NCI-H774 (cell line): ENCODE measurements at places on chromosomes 1 and 21.
A peak's percentile ranks its signal among the peaks of the same experiment; 100 is the strongest.

GRCh38 chr1:54859700-54860391 is 27.1 kb downstream of the DHCR24 start:
- DNase-seq: no peak

DNA sequence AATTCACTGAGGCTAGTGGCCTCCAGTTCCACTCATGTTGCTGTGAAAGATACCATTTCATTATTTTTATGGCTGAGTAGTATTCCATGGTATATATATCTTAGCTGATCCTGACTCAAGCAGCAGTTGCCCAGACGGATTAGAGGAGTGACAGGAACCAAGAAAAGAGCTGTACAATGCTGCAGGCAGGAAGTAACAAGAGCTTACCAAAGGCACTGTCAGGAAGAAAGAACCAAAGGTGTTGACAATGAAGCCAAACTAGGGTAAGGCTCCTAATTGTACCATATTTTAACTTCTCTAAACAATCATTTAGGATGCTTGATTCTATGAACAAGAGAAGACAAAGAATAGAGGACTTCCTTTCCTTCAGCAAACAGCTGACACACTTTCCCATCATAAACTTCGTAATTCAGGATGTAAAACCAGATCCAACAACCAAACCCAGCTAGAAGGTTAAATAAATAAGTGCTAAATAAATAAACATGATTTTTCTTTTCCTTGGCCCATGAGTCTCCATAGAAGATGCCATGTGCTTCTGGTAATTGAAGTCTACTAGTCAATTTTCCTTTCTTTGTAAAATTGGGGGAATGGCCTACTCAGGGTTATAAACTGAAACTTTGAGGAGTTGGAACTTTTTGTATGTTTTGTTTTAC is 248.2 kb upstream of the SGIP1 start:
- no peak for DNase-seq

DNA sequence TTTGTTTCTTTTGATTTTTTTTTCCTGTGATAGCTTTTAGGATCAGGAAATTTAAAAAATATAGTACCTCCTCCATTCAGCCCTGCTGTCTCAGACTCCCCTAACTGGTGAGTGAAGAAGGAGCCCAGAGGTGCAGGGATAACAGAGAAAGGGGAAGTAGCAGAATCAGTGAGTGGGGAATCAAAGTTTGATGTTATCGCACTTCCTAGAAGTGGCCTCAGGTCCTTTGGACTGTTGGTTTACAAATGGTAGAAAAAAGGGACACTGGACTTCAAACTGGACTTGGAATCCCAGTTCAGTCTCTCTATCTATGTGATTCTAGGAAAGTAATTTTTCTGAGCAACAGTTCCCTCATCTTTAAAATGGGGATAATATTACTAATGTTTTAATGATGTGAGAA is 99.5 kb downstream of the FGGY start:
- no peak for DNase-seq

DNA sequence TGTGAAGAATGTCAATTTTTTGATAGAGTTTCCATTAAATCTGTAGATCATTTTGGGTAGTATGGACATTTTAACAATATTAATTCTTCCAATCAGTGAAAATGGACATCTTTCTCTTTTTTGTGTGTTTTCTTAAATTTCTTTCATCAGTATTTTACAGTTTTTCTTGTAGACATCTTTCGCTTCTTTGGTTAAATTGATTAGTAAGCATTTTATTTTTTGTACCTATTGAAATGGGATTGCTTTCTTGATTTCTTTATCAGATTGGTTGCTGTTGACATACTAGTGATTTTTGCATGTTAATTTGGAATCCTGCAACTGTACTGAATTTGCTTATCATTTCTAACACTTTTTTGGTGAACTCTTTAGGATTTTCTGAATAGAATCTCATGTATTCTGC is 683.2 kb upstream of the NCAM2 start:
- no peak for DNase-seq

GRCh38 chr1:151251656-151252470 is 2.7 kb upstream of the PSMD4 start:
- peak; percentile 58 for DNase-seq
